ENCODE measurements at places on chromosomes 1 and 21.

DNA sequence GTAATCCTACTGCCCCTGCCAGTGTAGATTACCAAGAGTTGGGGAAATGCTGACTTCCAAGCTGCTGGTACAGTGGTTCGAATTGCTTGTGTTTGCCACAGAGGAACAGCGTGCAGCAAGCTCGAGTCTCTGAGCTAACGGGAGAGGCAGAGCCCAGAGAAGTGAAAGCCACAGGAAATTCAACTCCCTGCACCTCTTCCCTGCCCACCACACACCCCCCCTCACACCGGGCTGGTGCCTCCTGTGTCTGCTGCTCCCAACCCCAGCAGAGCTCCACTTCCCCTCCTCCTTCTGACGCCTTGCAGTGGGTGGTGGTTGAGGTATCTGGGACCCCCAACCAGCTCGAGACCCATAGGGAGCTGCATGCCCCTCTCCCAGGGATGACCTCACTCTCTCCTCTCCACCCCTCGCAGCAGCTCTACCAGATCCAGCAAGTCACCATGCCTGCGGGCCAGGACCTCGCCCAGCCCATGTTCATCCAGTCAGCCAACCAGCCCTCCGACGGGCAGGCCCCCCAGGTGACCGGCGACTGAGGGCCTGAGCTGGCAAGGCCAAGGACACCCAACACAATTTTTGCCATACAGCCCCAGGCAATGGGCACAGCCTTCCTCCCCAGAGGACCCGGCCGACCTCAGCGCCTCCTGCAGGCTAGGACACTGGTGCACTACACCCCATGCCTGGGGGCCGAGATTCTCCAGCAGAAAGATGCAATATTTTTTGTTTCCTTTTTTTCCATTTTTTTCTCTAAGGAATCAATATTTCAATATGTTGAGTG lies 13.1 kb upstream of the KCNQ4 start:
- DNase-seq, result no peak

DNA sequence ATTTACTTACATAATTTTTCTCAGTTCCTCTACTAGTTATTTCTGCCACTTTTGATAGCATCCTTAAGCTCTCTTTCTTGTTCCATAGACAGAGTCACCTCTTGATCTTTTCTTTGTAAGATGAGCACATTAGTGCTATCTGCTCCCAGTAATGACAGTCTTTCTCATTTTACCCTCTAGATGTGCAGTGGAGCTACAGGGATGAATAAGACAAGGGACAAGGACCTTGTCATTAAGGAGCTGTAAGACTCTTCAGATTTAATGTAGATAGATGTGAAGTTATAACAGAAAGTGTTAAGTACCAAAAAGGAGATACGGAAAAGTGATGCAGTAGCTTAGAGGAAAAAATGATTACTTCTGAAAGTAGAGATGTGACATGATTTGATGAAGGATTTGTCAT lies 20.4 kb downstream of the SCP2 start:
- DNase-seq, result no peak

DNA sequence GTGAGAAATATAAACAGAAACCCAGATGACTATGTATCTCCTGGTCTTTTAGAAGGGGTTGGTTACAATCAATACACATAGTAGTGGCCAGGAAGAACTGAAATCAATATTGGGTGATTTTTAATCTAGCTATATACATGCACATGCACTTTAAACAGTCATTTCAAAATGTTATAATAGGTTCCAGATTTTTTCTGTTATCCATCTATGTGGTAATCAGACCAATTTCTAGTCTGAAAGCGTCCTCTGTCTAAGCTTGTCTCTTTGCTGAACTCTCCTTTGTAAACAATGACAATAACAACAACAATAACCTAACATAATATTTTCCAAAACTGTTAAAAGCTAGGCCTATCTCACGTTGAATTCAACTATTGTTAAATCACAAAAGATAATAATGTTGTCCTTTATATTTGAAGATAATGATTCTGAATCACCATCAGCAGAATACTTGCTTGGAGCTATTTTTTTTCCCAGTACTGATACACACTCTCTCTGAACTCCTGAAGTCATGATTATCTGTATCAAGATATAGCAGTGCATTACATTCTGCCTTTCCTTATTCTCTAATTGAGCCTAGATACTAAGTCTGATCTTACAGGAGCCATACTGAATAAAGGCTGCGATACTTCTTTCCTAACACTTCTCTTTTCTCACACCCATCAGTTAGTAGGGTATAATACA lies 496.8 kb upstream of the ZRANB2 start:
- no peak for DNase-seq

- no peak for DNase-seq
Observed at GRCh38 chr1:56437959-56438358, 141.4 kb downstream of the PLPP3 start.

DNA sequence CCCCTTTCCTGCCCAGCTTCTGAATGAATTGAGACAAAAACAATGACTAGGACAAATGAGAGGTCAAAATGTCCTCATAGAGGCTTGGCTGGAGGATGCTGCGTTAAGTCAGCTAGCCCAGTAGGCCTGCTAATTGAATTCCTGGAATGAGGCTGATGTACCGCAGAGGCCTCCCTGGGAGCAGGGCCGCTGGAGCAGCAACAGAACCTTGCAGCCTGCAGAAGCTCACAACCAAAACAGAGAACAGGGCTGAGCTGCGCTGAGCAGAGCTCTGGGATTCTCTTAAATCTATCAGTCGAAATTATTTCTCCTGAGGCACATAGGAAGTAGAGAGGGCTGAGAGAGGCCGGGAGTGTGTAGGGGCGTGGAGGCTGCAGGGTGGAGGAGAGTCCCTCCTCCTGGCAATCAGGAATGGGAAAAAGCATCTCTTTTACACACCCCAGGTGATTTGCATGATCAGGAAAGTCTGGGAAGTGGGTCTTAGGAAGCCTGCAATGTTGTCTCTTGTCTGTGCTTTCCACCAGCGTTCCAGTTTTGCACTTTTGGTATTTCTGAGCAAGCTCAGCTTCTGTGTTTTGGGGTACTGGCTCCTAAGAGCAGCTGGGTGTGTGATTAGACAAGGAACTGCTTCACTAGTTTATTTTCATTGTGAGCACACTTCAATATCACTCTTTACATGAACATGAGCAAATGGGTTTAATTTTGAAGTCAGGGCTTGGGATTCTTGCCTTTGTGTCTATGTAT lies 66.5 kb downstream of the RYR2 start:
- no peak for DNase-seq

GRCh38 chr1:234913278-234913649 lies 215.4 kb downstream of the TOMM20 start:
- DNase-seq, result no peak
